ENCODE measurements at places on chromosomes 7 and 10.

DNA sequence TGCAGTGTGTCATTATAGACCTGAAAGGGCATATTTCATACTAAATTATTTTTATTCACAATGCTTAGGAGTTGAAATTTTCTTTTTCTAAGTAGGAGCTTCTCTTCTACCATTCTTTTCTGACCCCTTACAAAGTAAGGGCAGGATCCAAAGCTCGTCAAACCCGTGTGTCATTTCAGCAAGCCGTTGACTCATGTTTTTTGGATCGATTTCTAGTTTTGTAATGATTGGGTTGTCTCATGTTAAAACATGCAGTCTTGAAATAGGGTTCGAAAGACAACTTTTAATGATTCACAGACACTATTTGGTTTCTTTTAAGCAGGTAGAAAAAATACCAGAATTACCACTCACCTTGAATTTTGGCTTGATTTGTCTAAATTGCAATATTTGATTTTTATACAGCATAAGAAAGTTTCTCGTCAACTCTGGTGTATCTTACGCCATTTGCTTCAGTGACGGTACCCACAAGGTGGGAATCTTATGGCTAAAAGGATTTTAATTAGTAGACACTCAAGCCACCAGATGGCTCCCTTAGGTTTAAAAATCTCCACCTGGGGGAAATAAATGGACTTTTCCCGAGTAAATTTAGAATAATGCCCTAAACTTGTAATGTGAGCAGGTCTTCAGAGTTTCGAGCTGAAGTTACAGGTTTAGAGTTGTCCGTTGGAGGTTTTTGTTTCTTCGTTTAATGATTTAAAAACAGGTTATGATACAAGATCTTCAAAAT, 283.4 kb downstream of the CCDC3 start:
- DNase-seq = no peak

DNA sequence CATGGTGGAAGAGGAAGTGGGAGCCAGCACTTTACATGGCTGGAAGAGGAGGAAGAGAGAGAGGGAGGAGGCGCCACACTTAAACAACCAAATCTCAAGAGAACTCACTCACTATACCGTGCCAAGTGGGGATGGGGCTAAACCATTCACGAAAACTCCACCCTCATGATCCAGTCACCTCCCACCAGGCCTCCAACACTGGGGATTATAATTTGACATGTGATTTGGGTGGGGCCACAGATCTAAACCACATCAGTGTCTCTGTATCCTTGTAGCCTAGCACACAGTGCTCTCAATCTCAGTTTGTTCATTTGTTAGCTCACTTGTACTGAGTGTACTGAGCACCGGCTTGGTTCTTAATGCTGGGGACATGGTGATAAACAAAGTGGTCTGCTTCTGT, 228.3 kb downstream of the BUB3 start:
- DNase-seq = no peak

GRCh38 chr10:86747796-86748581, 8.4 kb upstream of the BMPR1A start:
- DNase-seq = no peak

DNA sequence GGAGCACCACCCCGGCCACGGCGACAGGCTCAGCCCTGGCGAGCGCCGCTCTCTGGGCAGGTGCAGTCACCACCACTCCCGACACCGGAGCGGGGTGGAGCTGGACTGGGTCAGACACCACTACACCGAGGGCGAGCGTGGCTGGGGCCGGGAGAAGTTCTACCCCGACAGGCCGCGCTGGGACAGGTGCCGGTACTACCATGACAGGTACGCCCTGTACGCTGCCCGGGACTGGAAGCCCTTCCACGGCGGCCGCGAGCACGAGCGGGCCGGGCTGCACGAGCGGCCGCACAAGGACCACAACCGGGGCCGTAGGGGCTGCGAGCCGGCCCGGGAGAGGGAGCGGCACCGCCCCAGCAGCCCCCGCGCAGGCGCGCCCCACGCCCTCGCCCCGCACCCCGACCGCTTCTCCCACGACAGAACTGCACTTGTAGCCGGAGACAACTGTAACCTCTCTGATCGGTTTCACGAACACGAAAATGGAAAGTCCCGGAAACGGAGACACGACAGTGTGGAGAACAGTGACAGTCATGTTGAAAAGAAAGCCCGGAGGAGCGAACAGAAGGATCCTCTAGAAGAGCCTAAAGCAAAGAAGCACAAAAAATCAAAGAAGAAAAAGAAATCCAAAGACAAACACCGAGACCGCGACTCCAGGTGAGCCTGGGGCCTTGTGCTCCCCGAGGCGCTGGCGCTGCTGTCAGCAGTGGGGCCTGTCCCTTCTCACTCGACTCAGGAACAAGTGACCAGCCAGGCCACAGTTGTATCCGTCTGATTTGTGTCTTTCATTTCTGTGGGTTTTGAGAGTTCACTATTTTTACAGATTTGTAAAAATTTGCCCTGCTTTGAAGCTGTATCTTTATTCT, 117.7 kb downstream of the CYTH3 start:
- no peak for DNase-seq

GRCh38 chr7:143499743-143500348, 22.2 kb downstream of the TAS2R41 start:
- no peak for DNase-seq

DNA sequence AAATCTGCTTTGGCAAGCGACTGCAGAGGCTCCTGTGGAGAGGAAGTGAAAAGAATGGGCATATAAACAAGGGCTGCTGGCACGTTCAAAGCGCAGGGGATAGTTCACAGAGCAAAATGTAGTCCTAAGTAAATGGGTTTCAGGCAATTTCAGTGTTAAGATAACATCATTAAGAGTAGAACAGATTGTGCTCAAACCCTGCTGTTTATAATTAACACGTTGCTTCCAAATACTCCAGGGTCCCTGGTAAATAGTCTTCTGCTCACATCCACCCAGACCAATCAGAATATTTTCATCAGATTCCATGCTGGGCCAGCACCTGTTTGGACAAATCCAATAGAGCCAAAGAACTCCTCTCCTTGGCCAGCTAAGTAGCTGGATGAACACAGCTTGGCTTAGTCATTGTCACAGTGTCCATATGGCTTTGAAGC, 81.4 kb downstream of the ORC5 start:
- peak; percentile 88 for DNase-seq

DNA sequence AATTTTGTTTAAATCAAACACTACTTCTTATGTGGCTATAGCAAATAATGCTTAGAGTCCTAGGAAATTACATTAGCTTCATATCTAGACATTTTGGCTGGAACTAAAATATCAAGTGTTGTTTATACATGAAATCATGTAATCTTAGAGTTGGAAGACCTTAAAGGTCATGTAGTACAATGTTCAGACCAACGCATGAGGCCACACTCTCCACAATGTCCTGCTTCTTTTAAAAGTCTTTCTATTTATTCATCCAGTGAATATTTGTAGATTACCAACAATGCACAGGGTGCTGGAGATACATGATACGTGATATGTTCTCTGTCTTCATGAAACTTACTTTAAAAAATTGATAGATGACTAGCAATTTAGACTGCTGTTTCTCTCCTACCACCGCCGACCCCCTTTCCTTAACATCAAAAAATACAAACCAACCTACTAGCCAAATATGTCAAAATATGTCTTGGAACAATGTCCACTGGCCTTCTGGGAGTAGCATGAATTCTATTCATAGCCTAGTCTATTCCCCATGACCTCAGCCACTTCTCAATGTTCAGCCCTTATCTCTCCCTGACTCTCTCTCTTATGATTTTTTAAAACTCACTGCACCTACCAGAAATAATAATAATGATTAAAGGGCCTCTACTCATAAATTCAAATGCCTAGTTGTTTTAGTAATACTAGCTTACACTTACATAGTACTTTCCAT, 59.5 kb upstream of the CAV2 start:
- no peak for DNase-seq

DNA sequence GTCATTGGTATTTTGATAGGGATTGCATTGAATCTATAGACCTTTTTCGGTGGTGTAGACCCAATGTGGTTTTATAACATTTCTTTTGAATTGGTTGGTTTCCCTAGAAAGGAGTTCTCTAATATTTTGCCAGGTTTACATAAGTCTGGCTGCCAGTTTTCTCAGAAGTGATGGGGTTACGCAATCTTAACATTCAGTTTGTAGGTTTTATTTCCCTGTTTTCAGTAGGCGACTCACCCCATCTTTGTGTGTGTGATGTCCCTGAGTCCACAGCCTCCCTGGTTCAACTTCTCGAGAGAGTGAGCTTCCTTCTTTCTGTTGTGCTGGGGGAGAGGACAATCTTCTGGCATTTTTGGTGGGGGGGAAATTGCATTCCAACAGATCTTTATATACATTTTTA, 9.6 kb upstream of the KIF5B start:
- DNase-seq = no peak

GRCh38 chr7:80708123-80708522, 69.7 kb downstream of the CD36 start:
- DNase-seq = no peak

- DNase-seq = no peak
Measured at GRCh38 chr7:116779216-116779615, 83.2 kb upstream of the CAPZA2 start.

DNA sequence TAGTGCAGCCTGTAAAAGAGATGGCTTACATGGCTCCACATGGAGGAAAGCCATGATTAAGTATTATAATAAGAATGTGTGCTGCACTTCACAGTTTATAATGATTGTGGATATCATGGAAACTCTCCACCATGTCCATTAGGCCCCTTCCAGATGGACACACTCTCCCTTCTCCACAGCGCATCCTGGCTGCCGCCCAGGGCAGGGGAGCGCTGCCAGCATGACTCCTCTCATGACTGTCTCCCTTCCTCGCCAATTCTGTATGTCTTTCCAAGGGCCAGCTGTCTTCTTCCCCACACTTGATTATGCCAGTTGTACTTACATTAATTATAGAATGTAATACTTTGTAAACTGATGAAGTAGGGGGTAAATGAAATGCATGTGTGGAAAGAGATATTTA, 259.3 kb upstream of the TMEM72 start:
- DNase-seq = no peak

GRCh38 chr10:104267721-104268404, 1.1 kb upstream of the GSTO2 start:
- no peak for DNase-seq

GRCh38 chr10:102621443-102622325, 22.6 kb upstream of the TRIM8 start:
- DNase-seq = no peak

DNA sequence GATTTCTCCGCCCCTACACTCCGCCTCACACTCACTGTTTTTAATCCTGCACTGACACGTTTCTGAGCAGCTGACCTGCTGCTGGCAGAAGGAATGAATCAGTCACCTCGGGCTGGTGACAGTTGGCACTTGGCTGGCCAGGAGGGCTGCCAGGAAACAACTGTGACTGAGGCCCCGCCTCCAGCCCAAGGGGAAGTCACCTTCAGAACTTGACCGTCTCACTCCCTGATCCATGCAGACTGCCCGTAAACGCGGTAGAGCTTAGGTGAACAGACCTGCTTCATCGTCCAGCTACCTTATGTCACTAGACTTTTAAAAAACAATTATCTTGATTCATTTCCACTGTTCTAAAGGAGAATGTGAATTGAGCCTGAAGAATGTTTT, 107.5 kb downstream of the DOCK1 start:
- no peak for DNase-seq

GRCh38 chr10:44198096-44198779, 186.7 kb downstream of the CXCL12 start:
- no peak for DNase-seq

GRCh38 chr7:26723129-26723528, 141.3 kb downstream of the SKAP2 start:
- DNase-seq = no peak

- no peak for DNase-seq
Measured at GRCh38 chr7:155713384-155713783, 68.9 kb downstream of the RBM33 start.

DNA sequence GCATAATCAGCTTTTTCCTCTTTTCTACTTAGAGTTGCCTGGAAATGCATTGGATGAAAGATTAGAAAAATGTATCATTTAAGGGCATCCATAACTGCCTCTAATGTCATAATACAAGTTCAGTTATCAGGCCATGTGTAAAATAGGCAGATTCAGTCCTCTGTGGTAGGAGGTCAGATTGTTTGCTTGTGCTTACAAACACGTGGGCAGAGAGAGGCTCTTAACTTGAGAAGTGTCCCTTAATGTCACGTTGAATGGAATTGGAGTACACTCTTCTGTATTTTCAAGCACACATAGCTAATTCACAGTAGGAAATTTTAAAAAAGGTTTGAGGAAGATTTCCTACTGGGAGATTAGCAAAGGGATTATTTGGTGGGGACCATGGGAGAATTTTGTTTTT, 359.8 kb upstream of the MTPN start:
- no peak for DNase-seq

DNA sequence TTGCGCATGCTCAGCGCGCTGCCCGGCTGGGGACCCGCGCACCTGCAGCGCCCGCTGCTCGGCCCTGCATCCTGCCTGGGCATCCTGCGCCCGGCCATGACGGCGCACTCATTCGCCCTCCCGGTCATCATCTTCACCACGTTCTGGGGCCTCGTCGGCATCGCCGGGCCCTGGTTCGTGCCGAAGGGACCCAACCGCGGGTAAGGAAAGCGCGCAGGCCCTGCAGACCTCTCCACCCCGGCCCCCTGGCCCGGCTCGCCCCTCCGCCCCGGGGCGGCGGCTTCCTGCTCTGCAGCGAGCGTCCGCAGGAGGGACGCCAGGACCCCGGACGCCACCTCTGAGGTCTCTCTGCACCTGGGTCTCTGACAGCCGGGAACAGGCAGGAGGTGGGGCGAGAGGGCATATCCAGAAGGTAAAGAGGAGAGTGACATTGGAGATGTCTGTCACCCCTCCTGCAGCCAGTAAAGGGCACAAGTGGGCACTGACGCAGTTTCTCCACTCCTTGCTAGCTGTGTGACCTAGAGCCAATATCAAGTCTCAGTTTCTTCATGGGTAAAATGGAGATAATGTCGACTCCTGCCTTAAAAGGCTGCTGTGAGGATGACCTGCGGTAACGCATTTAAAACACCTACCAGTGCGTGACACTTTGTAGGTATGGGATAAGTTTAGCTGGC, 338 bp downstream of the ATP6V0E2 start:
- no peak for DNase-seq

DNA sequence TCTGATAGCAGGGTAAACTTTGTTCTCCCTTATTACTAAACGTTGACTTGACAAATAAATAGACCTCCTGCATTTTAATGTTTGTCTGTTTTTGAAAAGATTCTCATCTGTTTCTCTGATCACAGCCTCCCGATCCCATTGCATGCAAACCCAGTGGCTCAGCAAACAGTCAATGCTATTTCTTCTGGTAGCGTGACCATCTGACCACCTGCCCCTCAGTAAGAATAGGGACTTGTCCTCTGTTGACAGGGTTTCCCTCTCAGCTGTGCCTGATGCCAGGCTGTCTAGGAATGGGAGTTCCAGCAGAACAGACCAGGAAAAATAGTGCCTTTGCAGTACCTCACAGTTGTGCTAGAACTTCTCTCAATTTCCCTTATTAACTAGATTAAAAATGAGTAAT, 40.7 kb upstream of the EBLN1 start:
- no peak for DNase-seq
